ENCODE measurements at places on chromosomes 2 and 18. TPM values are rescaled to one million over a fixed set of nuclear protein-coding genes. Genes with fewer than 3 reads are reported as not detected.

DNA sequence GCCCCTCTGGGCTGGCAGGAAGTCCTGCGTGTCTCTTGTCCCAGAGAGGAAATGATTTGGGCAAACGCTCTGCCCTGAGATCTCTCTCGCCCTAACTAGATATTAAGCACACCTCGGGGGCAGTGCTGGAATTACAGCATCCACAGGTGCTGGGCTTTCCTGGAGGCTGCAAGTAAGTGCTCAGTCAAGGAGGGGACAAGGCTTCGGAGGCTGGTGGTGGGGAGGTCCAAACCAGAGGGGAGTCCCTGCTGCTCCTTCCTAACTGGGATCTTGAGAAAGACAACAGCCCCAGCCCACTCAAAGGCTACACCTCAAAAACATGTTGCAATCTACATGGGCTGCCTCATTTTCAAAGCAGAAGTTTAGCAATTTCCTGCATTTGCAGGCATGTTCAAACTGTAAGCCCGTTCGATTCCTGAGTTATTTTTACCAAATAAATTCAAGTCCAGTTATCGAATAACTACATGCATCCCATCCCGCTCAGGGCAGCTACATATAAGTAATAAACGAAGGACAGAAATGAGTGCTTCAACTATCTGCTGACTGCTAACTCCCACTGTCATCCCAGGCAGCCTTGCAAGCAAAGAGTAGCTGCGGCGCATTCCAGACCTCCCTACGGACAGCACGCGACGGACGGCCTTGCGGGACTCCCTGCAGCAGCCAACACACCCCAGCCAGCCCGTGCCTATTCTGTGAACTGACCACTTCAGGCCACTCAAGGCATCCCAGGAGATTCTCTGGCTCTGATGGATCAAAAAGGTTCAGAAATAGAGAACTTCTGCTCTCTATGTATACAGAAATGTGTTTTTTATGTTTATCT lies 27.5 kb downstream of the ZNF516 start:
- H3K27me3 ChIP-seq, result no peaks in the 10 kb centered on the region
- no peaks in the 10 kb centered on the region for H3K4me1 ChIP-seq
- H3K27ac ChIP-seq, result no peak overlapping the region
- no peak for DNase-seq
- H3K4me3 ChIP-seq, result no peak overlapping the region

The CACNB4 gene
- 2.7 TPM for polyA plus RNA-seq

DNA sequence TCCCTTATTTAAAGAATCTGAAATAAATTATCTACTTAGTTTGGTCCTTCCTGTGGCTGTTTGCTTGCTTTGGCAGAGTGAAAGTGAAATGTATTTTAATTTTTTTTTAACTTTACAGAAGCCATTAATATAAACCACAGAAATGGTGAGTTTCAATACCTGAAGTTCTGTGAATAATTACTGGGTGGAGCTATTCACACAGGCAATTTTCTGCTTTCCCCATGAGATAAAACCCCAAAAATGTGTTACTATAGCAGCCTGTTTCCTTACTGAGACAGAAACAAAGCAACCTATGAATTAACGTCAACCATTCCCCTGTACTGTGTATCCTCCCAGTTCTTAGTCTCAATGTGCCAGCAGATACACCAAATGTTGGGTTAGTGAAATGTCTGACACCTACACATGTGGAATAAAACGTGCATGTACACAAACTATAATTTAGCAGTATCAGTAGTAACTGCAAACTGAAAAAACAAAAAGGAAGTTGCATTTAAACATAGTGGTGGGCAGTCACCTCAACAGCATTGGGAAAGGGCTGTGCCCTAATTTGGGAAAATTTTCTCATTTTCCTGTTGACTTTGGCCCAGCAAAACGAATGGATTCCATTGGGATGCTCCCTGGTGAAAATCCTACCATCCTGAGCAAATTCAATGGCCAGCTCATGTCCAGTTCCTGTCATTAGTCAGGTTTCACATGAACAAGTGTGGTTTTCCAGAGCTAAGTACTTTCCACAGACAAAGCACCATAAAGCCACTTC lies 73.1 kb upstream of the RMDN2 start:
- no peaks in the 10 kb centered on the region for H3K36me3 ChIP-seq
- no peak overlapping the region for H3K27ac ChIP-seq
- no peak for DNase-seq
- H3K4me3 ChIP-seq, result no peak overlapping the region

The POTEJ gene
- polyA plus RNA-seq, result not detected

- no peaks in the 10 kb centered on the region for H3K27me3 ChIP-seq
- no peak overlapping the region for H3K4me3 ChIP-seq
Observed at GRCh38 chr2:171726847-171727450, 39.7 kb downstream of the DYNC1I2 start.

DNA sequence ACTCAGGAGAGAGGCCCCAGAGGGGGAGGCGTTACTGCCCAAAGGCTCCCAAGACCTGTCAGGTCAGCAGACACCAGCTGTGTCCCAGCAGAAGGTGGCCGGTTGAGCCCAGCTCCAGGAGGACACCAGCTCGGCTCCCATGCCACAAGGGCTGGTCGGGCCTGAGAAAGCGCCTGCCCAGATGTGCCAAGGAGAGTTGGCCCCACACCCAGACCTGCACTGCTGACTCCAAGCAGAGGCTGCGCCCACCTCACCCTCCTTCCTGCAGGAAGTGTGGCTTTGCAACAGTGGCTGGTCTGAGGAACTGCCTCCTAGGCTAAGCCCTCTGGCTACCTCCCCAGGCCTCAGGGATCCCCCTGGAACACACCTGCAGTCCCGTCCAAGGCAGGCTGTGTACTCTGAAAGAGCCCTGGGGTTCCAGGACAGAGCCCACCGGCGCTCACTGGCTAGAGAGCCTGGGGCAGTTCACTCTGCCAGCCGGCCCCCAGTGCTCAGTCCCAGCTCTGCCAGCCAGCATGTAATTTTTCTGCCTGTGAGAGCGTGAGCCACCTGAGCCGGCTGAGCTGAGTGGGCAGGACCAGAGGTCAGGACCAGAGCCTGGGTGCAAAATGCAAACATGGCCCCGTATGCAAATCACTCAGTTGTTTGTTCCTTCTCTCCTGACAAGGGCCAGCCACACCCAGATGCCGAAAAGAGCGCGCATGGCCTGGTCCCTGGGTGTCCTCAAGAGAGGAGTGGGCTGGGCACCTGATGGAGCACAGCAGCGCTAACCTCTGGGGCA lies 36.9 kb upstream of the PTMA start:
- peaks cover 44% of the 10 kb centered on the region for H3K4me1 ChIP-seq
- DNase-seq, result no peak
- H3K4me3 ChIP-seq, result no peak overlapping the region
- no peaks in the 10 kb centered on the region for H3K36me3 ChIP-seq
- H3K27ac ChIP-seq, result peak overlapping the region; percentile 100
- H3K27me3 ChIP-seq, result no peaks in the 10 kb centered on the region

- no peak overlapping the region for H3K4me3 ChIP-seq
- H3K36me3 ChIP-seq, result no peaks in the 10 kb centered on the region
- H3K4me1 ChIP-seq, result peaks cover 34% of the 10 kb centered on the region
Observed at GRCh38 chr18:62399276-62399675, 74.2 kb downstream of the TNFRSF11A start.

The CGREF1 gene
- polyA plus RNA-seq, result 3.5 TPM

DNA sequence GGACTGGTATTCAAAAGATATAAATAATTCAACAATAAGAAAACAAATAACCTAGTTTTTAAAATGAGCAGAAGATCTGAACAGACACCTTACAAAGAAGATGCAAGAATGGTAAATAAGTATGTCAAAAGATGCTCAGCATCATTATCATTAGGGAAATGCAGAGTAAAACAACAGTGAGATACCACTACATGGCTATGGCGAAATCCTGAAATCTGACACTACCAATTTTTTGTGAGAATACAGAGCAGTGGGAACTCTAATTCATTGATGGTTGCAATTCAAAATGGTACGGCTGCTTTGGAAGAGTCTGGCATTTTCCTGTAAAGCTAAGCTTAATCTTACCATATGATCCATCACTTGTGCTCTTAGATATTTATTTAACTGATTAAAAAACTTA lies 151.8 kb downstream of the UBR3 start:
- no peak overlapping the region for H3K4me3 ChIP-seq
- H3K27ac ChIP-seq, result no peak overlapping the region
- DNase-seq, result no peak

DNA sequence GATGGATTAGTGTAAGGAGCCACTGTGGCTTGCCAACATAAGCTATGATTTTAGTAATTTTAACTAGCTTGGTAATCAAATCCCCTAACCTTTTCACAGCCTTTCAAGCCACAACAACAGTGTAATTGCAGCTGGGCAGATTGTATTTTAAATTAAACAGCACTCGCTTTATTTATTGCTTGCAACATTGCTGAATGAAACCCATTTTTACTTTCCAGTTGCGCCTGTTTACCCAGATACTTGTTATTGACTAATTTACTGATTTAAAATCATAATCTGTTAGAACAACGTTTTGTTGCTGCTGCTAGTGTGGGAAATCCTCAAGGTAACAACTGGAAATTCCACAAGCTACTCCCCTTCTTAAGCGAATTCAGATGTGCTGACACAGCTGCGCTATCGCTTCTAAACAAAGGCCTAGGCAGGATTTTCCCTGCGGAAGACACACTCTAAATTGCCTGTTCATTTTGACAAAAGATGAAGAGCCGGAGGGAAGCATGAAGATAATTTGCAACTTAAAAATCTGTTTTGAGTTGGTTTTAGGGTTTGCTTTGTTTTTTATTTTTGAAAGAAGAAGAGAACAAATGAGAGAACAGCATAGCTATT lies 283.9 kb downstream of the ALPK2 start:
- peaks cover 60% of the 10 kb centered on the region for H3K4me1 ChIP-seq
- peak overlapping the region; percentile 4 for H3K4me3 ChIP-seq
- DNase-seq, result peak; percentile 80

All from GM23338 (cell line).